SIG-M5 (cell line): ENCODE measurements at places on chromosomes 6 and 20.

- no peak for DNase-seq
Observed at GRCh38 chr20:1526310-1526709, 31.2 kb downstream of the SIRPD start.

- no peak for DNase-seq
Observed at GRCh38 chr6:25844518-25844917, 12.7 kb upstream of the SLC17A1 start.

- DNase-seq = no peak
Observed at GRCh38 chr6:142406131-142406530, 104.3 kb downstream of the ADGRG6 start.

DNA sequence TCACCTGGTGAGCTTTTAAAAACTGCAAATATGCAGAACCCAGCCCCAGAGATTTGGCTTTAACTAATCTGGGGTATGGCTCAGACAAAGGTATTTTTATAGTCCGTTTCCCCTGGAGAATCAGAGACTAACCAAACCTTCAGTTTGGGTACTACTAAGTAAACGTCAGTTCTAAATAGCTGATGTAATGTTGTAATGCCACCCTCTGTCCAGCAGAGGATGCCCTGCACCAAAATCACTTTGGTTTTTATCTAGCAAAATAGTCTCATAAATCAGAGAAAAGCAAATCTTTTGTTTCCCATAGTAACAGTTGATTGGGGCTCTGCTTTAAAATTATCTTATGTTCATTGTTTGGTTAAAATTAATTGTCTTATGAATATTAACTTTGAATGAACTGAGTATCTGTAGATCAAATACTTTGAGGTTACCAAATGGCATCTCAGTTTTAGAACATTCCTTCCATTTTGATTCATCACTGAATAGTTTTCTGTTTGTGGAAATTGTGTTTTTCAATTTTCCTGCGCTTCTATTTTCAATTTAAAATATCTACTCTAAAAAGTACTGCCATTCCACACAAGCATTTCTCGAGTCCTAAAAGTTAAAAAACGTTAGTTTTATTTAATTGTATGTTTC, 278.3 kb upstream of the PLCB4 start:
- DNase-seq = no peak

DNA sequence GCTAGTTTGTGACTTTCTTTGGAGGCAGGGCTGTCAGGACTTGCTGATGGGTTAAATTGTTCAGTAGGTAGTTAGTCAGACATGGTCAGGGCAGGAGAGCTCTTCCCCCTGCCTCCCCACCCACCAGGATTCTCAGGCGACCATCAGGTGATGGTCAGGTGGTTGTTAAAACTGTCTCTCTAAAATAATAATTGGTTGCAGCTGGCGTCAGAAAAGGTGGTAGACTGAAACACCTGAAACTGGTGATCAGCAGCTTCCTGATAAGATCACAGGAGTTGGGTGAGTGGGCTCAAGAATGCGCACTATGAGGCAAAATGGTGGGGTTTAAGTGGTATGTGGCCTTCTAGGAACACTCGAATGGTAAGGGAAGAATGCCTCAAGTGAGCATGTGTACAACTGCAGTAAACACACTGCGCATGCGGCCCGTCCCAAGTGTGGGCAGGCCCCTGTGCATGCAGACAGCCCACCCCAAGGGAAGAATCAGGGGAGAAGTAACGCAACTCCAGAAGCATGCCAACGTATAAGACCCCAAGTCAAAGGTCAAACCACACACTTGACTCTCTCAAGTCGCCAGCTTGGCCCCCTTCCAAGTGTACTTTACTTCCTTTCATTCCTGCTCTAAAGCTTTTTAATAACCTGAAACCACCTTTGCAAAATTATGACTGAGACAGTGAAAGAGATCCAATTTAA, 7.9 kb upstream of the BLCAP start:
- DNase-seq = no peak

DNA sequence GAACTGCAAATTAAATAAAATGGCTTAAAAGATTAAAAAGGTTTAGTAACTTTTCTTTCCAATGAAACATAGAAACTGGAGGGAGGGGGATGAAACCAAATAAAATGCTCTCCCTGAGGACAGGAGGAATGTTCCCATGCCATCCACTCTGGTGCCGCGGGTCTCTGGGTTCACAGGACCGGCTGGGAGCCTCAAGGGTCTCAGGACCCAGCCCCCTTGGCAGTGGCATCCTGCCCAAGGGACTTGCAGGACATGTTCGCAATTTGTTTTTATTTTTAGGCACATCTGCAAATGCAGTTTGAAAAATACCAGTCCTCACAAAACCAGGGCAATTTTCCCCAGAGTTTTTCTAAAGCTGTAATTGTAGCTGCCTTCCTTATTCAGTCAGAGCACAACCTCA, 7.5 kb downstream of the BEND3 start:
- DNase-seq = no peak

GRCh38 chr6:23340271-23340670, 770.9 kb downstream of the HDGFL1 start:
- no peak for DNase-seq

DNA sequence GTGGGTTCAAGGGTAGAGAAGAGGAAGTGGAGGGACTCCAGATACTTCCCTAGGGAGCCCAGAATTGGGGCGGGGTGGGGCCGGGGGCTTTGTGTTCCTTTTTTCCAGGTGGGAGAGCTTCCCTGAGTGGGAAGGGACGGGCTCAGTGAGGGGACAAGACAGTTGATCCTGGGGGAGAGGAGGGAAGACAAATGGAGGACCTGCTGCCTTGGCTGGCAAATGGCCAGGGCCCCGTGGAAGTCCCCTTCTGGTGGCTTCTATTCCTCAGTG, 2.6 kb downstream of the CTSZ start:
- no peak for DNase-seq

GRCh38 chr6:64335195-64335594, 699.6 kb downstream of the PHF3 start:
- no peak for DNase-seq

DNA sequence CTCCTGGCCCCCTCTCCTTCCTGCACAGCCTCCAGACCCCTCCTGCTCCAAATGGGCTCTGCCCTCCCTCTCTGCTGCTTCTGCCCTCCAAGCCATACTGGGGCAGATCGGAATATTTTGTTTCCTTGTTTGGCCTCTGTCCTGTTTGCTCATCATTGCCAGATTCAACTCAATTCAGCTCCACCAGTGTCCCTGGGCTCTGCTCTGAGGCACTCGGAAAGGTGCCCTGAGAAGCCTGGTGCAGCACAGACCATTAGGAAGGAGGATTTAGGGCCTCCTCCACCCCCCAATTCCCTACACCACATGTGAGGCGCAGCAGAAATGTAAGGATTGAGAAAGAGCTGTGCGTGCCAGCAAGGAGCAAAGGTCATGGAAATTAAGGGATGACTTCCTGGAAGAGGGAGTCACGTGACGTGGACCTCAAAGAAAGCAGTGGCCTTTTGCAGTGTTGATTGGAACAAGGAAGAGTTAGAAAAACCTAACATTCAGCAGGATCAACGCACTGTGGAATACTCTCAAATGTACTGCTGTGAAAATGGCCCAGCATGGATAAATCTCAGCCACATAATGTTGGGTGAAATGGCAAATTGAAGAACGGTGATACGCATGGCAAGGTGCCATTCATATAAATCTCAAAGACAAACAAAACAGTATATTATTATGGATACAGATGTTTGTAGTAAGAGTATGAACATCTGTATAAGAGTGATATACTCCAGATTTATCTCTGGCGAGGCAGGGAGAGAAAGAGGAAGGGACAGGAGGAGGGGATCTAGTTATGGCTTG, 229.5 kb upstream of the RNF24 start:
- DNase-seq = no peak
